ENCODE measurements at places on chromosomes 2 and 18. TPM values are rescaled to one million over a fixed set of nuclear protein-coding genes. Genes with fewer than 3 reads are reported as not detected.

UPP2 gene
- total RNA-seq, result not detected

UGT1A6 gene
- not detected for total RNA-seq

DNA sequence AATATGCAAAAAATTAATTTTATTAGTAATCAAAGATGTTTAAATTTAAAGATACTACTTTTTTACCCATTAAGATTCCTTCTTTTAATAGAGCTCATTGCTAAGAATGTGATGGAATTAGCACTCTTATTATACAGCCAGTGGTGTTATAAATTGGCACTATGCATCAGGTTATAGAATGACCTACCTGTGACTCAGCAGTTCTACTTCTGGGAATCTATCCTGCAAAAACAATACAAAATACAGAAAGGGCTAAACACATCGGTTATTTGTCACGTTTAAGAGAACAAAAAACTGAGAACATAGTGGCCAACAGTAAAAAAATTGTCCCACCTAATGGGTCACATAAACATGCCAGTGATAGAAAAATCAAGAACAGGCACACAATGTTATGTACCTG, 9.4 kb upstream of the ADD2 start:
- no peaks in the 10 kb centered on the region for H3K4me1 ChIP-seq
- no peak overlapping the region for H3K27ac ChIP-seq
- H3K36me3 ChIP-seq, result no peaks in the 10 kb centered on the region
- no peak for DNase-seq

- H3K36me3 ChIP-seq, result no peaks in the 10 kb centered on the region
- no peak overlapping the region for H3K27ac ChIP-seq
- no peaks in the 10 kb centered on the region for H3K27me3 ChIP-seq
- no peak overlapping the region for H3K4me3 ChIP-seq
- DNase-seq, result no peak
Measured at GRCh38 chr2:15028406-15028805, 395.9 kb downstream of the LRATD1 start.

DNA sequence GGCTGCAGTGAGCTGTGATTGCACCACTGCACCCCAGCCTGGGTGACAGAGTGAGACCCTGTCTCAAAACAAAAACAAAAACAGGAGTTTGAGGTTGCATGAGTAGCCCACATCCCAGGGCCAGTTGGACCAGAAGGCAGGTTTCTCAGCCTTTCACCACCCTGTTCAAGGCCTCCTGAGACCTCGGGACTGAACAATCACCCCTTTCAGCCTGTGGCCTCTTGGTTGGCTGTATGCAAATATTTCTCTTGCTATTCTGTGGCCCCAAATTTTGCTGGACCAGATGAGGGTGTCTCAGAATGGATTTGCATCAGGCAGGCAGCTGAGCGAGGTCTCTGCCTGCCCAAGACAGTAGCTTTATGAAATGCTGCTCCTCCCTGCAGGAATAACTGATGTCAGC, 56.9 kb downstream of the DPYSL5 start:
- no peak overlapping the region for H3K27ac ChIP-seq
- H3K4me3 ChIP-seq, result no peak overlapping the region
- no peaks in the 10 kb centered on the region for H3K36me3 ChIP-seq
- H3K4me1 ChIP-seq, result no peaks in the 10 kb centered on the region
- H3K27me3 ChIP-seq, result peaks cover 3% of the 10 kb centered on the region

DNA sequence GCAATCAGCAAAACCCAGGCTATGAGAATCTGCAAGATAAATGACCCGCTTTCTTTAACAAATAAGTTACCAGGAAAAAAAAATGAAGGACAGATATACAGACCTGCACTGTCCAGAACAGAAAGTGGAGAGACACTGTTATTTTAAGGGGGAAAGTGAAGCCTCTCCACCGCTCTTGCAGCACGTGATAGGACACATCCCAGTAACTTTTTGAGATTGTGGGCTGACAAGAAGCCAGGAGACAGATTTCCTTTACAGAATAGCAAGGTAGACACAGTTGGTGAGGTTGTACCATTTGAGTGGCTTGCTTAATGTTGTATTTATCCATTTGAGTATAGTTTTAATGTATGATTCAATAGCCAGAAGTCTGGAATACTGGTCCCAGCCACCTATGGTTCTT, 13.0 kb downstream of the TMEM169 start:
- no peaks in the 10 kb centered on the region for H3K4me1 ChIP-seq
- no peak overlapping the region for H3K4me3 ChIP-seq
- no peaks in the 10 kb centered on the region for H3K27me3 ChIP-seq
- H3K36me3 ChIP-seq, result no peaks in the 10 kb centered on the region
- no peak overlapping the region for H3K27ac ChIP-seq
